ENCODE measurements at places on chromosomes 6 and 20.
A peak's percentile ranks its signal among the peaks of the same experiment; 100 is the strongest.

- peak; percentile 4 for DNase-seq
These were observed 226.5 kb downstream of the BTBD9 start for GRCh38 chr6:38413102-38413800.

DNA sequence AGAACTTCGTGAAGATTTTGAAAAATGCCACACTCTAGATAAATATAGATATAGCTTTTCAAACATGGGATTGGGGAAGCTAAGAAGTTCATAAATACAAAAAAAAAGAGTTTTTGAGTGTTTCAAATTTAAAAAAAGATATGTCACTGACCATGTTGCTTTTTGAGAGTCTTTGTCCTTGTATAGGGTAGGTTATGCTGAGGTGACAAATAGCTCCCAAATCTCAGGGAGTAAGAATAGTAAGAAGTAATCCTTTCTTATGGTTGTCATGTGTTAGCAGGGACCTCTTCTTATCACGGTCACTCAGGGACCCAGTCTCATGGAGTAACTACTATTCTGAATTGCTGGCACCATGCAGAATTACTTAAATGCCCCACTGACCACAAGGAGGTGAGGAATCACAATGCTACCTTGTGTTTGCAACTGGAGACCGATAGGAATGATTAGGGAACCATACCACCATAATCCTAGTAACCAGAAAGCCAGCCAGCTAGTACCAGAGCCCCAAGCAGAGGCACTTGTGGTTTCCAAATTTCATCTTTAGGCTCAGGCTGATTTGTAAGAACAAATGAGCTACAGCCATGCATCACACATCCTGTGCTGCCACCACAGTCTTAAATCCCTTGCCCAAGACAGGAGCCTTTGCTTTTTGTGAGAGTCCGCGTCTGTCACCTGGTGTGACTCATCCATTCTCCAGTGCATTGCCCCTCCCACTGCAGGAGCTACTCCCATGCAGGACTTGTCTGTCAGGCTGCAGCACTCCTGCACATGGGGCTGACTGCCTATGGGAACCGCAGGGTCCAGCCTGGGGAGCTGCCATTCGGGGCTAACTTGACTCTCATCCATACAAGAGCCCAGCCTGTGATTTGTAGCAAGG lies 42.4 kb upstream of the ADGRF4 start:
- no peak for DNase-seq

DNA sequence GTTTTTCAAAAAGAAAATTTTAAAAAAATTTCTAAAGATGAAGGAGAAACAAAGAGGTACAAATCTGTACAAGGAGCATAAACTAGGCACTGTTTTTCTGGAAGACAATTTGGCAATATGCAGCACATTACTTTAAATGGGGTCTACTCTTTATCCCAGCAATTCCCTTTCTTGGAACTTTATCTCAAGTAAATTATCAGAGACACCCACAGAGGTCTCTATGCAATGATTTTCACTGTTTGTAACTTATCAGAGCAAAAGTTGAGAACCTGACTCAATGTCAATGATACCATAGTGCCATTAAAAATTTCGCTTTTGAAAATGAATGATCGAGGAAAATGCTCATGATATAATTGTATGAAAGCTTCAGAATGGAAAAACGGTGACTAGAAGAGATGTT lies 35.7 kb downstream of the SLC22A23 start:
- no peak for DNase-seq

GRCh38 chr20:12358655-12359009 lies 440.9 kb downstream of the BTBD3 start:
- DNase-seq: no peak

GRCh38 chr6:52160472-52161104 lies 25.6 kb upstream of the IL17A start:
- no peak for DNase-seq

DNA sequence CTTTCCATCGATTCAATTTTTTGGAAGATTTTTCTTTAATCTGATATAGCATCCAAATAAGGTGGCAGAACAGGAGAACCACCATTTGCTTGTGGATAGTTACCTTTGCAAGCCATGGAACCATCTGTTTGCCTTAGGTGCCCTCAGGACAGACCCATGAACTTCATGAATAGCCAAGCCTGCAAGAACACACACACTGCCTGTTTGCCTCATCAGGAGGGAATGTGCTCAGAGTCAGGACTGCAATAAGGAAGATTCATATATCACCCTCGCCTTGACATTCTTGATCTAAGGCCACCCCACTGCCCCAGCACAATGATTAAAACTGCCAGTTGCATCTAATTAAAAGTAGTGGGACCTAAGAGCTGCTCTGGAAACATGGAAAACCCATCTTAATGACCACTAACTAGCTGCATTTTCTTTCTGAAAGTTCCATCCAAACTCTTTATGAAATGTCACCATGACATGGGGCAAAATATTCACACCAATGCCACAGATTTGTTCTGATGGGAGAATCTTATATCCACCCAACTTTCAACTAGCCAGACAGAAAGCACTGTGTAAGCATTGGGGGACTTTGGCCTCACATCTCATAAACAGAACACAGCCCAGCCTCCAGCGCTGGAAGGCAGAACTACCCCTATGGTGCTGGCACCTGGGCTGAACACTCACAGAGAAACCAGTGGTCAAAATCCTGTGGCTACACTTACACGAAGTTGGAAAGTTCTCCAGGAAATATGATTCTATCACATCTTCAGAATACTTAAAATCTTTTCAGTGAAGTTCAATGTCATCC lies 48.3 kb downstream of the TBXT start:
- DNase-seq: no peak

DNA sequence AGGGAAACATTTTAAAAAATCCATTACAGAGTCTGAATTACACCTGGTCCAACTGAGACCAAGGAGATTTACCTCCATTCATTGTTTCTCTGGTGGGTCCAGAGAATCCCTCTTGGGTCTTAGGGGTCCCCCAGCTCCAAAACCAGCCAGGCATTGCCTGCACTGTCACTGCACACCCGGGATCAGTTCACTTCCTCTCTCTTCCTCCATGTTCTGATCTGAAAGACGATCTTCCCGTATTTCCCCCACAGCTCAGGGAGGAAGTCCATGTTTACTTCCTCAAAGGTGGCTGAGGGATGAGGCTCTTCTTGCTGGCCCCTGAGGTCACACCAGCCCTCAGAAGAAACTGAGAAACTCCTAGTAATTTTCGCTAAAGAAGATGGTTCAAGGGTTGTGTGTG lies 159.7 kb downstream of the BMP7 start:
- no peak for DNase-seq

GRCh38 chr20:3672547-3673171 lies 9.2 kb downstream of the ADAM33 start:
- no peak for DNase-seq

DNA sequence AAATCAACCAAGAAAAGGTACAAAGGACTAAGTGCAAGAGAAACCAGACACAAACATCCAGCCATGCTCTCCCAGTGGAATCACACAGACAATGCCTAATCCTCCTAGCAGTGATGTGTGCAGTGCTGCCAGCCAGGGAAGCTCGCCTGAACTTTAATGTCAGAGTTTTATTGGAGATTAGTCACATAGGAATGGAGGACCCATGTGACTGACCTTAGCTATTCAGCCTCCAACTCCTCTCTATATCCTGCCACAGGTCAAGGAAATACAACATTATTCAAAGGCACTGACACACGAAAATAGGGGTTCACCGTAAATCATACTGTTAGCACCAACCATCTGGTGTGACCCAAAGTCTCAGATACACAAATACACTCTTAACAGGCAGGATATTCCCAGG lies 684.6 kb downstream of the DOK5 start:
- no peak for DNase-seq

GRCh38 chr20:33674294-33675135 lies at the start of gene NECAB3:
Gene NECAB3, minus strand, starts transcription at chr20:33674428. Its CDS starts 76 bp downstream, at chr20:33674352.
- peak; percentile 15 for DNase-seq

DNA sequence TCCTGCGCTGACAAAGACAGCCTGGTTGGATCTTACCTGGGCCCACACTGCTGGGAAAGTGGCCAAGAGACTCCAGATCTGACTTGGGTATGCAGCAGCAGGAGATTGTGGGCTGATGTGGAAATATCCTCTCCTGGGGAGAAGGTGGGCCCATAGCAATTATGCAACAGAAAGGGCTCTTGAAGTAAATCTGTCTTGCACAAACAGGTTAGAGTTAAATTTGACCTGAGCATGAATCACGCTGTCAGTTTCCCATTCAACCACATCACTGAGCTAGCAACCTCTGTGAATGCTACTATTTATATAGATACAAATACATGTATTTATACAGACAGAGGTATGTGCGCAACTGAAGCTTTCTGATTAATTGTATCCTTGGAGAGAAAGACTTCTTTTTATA lies 28.3 kb upstream of the PDYN start:
- DNase-seq: no peak

GRCh38 chr6:18976966-18977365 lies 589.8 kb downstream of the RNF144B start:
- DNase-seq: no peak

DNA sequence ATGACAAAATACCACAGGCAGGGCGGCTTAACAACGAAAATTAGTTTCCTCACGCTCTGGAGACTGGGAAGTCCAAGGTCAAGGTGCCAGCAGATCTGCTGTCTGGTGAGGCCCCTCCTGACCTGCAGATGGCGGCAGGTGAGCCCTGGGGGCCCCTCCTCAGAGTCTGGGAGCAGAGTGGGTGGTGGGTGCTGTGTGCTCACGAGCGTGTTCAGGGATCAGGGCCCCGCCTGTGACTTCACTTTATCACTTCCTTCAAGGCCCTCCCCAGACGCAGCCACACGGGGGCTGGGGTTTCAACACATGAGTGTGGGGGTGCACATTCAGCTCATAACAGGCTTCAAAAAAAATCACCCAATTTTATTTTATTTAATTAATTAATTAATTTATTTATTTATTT lies 39.3 kb downstream of the SLC2A4RG start:
- DNase-seq: no peak

DNA sequence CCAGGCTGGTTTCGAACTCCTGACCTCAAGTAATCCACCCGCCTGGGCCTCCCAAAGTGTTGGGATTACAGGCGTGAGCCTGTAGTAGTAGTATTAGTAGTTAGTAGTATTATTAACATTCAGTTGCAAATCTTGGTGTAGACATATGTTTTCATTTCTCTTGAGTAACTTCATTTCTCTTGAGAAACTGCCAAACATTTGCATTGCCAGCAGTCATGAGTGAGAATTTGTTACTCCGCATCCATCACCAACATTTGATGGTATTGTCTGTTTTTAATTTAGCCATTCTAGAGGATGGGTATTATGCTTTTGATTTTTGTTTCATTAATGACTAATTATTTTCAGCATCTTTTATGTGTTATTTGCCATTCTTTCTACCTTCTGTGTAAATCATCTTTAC lies 1.5 kb upstream of the ERVFRD-1 start:
- DNase-seq: no peak

DNA sequence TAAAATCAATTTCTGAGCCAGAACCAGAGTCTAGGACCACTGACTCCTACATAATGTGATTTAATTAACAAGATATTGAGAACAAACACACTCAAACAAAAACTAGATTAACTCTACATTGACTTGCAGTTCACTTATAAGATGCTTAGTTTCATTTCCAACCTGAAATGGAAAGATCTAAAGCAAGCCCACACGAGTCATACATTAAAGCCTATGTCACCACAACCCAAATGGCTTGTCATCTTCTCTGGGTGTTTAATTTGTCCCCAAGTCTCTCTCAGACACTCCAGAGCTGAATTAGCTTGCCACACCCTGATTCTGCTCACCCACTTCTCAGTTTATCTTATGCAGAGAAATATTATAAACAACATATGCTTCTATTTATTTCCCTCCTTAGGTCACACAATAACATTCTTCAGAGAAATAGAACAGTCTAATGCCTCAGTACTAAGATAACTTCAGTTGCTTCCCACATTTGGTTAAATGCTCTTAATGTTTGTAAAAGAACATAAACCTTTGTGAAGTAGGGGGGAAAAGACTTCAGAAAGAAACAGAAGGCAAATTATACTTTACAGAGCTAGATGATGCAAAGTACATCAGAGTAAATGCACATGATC lies 8.8 kb upstream of the FBXO30 start:
- no peak for DNase-seq

All from amygdala (tissue), 56 donors.